Muscle of arm (tissue), 14 donors: ENCODE measurements at places on chromosomes 12 and 14.

DNA sequence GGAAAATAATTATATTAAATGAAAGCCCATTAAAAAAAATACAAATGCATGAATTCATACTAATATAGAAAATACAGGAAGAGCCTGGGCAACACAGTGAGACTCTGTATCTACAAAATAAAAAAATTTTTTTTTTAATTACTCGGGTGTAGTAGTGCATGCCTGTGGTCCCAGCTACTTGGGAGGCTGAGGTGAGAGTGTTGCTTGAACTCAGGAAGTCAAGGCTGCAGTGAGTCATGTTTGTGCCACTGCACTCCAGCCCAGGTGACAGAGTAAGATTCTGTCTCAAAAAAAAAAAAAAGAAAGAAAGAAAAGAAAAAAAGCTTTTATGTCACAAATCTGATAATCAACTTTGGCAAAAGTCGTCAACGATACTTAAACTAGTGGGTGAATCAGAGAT is 80.6 kb upstream of the PLEKHA5 start:
- no peak for DNase-seq

- peak; percentile 70 for DNase-seq
These were observed 65.3 kb downstream of the IFT43 start for GRCh38 chr14:76050797-76051392.

DNA sequence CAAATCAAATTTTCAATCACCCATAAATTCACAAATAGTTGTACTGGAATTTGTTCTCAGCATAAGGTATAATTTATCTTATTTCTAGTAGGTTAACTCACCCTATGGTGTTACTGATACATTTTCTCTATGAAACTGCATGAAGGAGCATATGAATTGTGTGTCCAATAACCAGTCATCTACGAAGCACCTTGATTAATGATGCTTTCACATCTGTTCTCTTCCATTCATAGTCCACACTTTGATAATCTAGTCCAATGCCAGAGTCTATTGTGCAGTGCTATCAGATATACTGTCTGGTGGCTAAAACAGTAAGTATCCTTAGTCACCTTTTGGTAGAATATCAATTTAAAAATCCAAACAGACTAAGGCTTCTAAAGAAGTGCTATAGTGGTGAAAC is 876.0 kb downstream of the RPS29 start:
- DNase-seq: no peak

GRCh38 chr12:87311206-87311605 is 718.0 kb downstream of the C12orf50 start:
- DNase-seq: no peak

DNA sequence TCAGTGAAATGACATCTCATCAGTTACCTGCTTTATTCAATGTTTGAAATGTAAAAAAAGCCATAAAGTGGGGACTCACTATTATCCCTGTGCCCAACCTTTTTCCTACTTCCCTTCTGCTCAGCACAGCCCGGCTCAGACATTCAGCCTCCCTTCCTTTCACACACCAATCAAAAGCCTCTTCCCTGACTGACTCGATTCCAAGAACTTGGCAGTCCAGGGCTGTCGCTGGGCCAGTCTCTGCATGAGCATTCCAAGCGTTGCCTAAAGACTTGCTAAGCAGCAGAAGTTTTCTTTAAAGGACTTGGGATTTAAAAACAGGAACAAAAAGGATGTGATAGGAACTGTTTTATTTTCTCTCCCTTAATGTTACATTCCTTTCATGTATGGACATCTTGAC is 22.7 kb downstream of the ITPR2 start:
- DNase-seq: peak; percentile 57

DNA sequence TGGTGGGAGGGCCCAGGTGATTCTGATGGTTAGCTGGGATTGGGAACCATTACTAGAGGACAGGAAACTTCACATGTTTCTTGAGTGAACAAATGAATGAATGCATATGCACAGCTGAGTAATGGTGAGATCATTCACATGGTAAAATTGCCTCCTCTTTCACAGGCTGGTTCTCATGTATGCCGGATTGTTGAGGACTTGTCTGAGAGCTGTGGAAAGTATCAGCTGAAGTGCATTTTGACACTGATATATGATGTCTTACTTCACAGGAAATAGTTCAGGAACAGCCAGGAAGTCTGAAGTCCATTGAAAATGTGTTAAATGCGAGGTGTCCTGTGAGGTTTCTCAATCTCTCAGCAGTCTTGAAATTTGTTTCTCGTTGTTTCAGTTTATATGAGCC is 77.6 kb upstream of the DACT1 start:
- DNase-seq: no peak

GRCh38 chr12:26148291-26148690 is 23.5 kb upstream of the BHLHE41 start:
- DNase-seq: no peak

- DNase-seq: no peak
These were observed 16.1 kb upstream of the ZDHHC22 start for GRCh38 chr14:77157740-77158139.
